ENCODE measurements at places on chromosomes 5 and 9.

DNA sequence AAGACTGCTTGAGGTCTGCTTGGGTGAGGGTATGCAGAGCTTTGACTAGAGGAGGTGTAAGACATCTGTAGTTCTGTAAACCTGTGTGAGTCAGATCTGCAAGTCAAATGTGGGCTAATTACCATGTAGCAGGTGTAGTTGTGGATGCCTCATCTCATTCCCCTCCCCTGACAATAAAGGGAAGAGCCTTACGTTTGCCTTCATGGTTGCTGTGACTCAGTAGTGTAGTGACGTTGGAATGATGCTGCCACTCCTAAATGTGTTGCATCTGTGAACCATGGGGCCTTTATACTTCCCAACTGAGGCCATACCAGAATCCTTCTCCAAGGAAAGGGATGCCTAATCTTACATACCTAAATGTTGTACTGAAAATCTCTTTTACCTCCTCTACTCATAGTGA is 26.0 kb downstream of the PRDM6 start:
- DNase-seq, result no peak

DNA sequence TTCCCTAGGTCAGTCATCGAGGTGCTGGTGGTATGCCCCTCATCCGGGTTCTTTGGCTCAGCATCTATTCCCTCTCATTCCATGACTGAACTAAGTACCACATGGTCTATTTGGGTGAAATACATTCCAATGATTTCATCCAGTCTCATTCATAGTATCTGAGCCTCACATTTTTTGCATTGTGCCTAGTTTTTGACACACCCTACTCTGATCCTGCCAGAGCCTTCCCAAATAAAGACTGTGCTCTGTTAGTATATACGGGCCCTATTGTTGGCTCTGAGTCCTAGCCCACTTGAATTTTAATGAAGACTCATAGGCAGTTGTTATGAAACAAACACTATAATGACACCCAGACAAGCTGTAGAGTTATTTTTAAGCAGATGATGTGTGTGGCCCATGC is 740.7 kb downstream of the CETN3 start:
- DNase-seq, result no peak

- DNase-seq, result no peak
Measured at GRCh38 chr5:60487476-60487875, 212.5 kb downstream of the DEPDC1B start.

- DNase-seq, result no peak
Measured at GRCh38 chr9:107738789-107739188, 249.2 kb upstream of the KLF4 start.

- no peak for DNase-seq
Measured at GRCh38 chr9:21801683-21802417, 586 bp upstream of the MTAP start.

DNA sequence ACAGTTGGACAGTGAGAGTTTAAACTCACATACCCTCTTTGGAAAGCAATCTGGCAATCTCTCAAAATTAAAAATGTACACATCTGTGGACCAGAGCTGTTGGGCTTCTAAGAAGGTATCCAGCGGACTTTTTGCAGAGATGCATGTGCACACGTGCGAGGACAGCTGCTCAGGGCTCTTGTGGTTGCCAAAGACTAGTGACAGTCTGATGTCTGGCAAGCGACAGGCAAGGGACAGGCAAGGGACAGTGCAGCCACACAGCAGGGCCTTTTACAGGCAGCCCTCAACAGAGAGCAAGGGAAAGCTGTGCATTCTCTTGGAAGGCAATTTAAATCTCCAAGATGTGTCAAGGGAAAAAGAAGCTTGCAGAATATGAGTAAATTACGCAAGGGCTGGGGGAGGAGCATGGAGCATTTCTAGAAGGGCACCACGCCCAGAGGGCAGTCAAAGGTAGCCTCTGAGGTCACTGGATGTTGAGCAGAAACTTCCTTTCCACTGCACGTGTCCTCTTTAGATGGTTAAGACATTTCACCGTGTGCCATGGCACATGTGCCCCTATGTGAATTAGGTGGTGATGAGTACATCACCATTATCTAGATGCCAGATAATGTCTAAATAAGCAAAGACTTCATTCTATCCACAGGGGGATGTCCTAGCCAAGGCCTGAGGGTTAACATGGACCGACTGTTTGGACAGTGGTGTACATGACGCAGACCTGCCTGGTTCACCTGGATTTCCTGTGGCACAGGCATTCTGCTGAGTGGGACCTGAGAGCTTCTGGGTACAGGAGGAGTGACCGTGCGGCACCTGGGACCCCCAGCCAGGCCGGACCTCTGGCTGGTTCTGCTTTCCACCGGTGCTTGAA is 9.1 kb downstream of the GFPT2 start:
- DNase-seq, result no peak

GRCh38 chr9:121620777-121621449 is 30.5 kb upstream of the DAB2IP start:
- DNase-seq, result no peak

DNA sequence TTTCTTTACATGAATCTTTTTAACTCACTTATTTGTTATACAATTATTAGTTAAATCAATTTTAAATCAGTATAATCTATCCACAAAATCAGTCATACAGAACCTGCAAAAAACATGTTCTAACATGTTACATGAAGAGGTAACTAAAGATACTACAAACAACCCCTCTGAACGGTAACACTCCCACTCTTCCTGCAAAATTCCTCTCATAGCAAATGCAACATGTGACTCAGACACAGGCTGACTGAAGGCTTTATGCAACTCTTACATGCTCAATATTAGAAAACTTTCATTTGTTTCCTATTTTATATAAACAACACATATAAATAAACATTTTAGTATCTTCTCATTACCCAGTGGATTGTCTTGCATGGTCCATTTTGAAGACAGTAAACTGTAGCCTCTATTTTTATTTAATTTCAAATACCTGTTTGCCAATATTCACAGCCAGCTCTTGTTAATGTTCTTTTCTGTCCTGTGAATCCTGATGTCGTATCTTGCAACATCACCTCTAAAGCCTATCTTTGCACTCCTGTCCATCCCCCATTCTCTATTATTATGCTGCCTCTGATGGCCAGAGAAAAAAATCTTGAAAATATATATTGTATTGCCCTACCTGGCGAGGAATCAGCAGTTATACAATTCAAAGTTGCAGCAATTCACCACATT is 100.5 kb upstream of the CCDC152 start:
- DNase-seq, result no peak

DNA sequence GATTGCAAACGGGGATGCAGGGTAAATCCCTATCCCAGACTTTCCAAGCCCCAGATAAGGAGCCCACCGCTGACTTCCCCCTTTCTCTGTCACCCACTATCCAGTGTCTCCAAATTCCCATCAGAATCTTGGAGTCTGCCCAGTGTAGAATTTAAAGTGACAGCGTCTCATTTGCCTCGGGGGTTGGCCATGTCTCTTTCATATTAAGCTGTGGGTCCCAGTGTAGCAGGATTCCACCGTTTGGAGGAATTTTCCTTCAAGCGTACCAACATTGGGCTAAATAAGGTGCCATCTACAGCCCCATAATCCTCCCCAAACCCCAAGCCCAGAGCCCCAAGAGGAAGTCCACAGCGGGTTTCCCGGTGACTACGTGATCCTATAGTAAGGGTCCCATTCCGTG is 1.1 kb downstream of the BRINP1 start:
- DNase-seq, result no peak

GRCh38 chr5:169104937-169105494 is 195.9 kb downstream of the SLIT3 start:
- DNase-seq, result no peak

DNA sequence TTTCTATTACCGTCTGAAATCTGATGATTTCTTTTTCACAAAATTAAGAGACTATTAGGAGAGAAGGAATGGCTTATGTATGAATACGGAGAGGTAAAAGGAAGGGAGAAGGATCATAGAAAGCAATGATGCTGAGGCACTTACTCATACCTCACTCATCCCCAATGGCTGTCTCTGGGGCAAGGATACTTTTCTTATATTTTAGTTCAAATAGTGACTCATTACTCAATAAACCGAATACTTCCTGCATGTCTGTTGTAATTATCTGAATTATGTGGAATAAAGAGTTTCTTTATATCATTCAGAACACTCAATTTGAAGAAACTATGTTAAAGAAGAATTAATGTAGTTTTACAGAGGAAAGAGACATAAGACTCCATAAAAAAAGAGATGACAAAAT is 284.5 kb upstream of the NUDT12 start:
- DNase-seq, result no peak

- DNase-seq, result no peak
Measured at GRCh38 chr5:115338851-115339250, 42.4 kb upstream of the CCDC112 start.

DNA sequence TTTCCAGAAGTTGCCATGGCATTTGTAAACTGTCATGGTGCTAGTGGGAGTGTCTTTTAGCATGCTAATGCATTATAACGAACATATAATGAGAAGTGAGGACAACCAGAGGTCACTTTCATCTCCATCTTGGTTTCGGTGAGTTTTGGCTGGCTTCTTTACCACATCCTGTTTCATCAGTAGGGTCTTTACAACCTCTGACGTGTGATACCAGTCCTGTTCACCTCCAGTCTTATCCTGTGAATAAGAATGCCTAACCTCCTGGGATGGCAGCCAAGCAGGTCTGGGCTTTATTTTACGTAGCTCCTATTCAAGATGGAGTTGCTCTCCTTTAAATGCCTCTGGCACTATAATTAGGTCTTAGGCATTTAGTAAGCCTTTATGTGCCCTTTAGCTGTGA is 20.4 kb upstream of the RFK start:
- no peak for DNase-seq
